Stimulated activated CD4-positive, alpha-beta T cell treated with anti-CD3 and anti-CD28 coated beads, Interleukin-4, amount 100 ng/mL, for 24 hours (primary cell): ENCODE measurements at places on chromosomes 7 and 10.

GRCh38 chr10:73554721-73555120 is 36.4 kb downstream of the USP54 start:
- DNase-seq: no peak

GRCh38 chr7:80443325-80443724 is 68.5 kb downstream of the GNAT3 start:
- no peak for DNase-seq

- DNase-seq: peak; percentile 11
Observed at GRCh38 chr7:100400656-100401055, 27.4 kb downstream of the PILRA start.

GRCh38 chr10:51815723-51816122 is 116.3 kb upstream of the CSTF2T start:
- DNase-seq: no peak

- no peak for DNase-seq
Observed at GRCh38 chr7:24949884-24950283, 30.1 kb downstream of the OSBPL3 start.

DNA sequence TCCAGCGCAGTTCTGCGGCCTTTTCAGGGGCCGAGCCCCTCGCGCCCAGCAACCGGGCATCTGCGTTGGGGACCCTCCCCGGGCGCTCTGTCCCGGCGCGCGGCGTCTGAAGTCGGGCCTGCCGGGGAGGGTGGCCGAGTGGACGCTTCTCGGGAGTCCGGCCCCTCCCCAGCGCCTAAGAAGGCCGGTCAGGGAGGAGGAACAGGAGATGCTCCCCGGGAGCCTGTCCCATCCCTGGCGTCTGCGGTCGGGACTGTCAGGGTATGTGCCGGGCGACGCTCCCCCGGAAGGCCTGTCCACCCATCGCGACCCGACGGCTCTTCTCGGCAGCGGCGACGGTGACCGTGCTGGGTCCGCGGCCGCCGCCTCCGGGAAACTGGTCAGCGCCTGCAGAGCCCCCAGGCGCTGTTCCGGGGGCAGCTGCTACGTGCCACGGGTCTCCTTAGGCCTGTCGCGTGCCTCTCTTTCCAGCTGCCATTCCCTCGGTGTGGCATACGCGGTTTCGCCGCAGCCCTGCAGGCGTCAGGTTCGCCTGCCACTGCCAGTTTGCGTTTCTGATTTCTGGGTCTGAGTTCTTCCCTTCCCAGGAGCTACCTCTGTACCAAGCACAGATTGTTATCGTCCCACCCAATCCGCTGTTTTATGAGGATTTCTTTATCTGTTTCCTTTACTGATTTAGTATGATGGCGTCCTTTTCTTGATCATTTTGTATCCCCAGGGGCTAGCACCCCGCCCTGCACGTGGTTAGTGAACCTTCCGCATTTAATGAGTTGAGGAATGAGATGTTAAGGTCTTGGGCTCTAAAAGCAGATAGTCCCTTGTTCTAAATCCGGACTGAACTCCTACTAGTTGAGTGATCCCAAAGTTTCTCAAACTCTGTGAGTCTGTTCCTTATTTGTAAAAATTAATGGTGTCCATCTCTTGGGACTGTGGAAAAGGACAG is 782 bp downstream of the IFIT5 start:
- peak; percentile 39 for DNase-seq

DNA sequence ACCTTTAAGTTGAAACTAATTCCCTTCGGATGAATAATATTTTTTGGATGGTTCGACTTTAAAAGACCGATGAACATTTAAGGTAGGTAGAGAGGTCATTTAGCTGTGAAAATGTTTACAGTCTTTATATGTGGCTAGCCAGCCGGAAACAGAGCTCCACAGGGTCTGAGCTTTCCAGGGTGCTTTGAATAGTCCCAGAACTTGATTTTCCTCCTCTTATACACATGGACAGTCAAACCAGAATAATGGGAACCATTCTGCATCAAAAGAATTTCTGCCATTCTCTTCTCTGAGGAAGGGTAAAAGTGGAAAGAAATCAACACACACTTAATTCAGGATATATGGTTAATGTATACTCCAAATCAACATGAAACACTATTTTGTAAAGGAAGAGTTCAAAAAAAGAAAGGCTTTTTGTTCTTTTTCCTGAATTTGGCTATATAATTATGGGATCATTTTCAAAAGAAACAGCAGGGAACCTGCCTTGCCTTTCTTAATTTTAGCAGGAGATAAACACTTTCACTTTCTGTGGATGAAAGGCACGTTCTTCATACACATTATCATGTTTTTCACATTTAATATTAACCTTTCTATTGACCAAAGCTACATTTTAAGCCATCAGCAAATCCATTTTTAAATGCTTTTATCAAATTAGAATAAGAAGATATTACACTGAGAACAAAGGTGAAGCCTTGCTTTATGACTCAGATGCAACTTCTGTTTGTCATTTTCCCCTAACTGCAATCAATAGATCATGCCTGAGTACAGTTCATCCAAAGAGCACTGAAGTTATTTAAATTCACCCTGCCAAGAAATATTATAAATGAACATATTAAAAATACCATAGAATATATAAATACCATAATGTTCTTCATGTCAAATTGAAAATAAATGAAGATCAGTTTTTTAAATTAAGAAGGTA is 307.3 kb downstream of the THSD7A start:
- no peak for DNase-seq

GRCh38 chr10:11901833-11902475 is 78.8 kb downstream of the PROSER2 start:
- no peak for DNase-seq

GRCh38 chr7:99072126-99072525 is 71.8 kb downstream of the SMURF1 start:
- DNase-seq: no peak

GRCh38 chr7:94182066-94182465 is 177.9 kb upstream of the BET1 start:
- no peak for DNase-seq

- no peak for DNase-seq
Observed at GRCh38 chr7:149238051-149238450, 1.4 kb upstream of the ZNF212 start.

DNA sequence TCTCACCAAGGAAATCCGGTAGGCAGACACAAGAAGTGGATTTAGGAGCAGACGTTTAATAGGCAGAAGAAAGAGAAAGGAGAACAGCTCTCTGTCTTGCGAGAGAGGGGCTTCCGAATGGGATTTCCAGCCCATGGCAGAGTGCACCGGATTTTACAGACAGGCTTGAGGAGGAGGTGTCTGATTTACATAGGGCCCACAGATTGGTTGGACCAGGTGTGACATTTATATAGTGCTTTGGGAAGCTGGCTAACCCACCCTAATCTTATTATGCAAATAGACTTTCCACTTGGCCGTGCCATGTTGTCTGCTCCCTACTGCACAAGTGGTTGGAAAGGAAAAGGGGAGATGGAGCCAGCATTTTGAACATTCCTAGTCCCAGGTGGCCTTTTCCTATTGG is 57.8 kb downstream of the ANKMY2 start:
- DNase-seq: no peak

DNA sequence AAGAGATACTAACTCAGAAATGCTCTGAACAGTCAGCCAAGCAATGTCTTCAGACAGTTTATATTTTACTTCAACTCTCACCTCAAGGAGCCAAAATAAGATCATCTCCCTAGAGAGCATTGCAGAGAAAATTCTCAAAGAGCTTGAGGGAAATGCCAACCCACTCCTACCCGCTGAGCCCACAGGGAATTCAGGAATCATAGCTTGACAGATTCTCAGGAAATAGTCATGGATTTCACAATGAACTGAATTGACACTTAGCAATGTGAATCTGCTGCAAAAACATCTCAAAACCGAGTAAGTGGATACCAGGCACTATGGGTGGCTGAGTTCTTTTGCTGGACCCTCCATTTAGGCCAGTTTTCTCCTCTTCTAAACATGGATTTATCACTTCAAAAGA is 9.8 kb upstream of the PLAC9 start:
- DNase-seq: no peak

GRCh38 chr7:24115661-24116060 is 168.3 kb upstream of the NPY start:
- DNase-seq: no peak

- no peak for DNase-seq
Observed at GRCh38 chr7:38123494-38123893, 54.6 kb upstream of the STARD3NL start.

GRCh38 chr7:7201578-7202374 is 19.4 kb downstream of the C1GALT1 start:
- DNase-seq: peak; percentile 16

GRCh38 chr10:16910793-16911164 is 93.6 kb upstream of the RSU1 start:
- DNase-seq: no peak

DNA sequence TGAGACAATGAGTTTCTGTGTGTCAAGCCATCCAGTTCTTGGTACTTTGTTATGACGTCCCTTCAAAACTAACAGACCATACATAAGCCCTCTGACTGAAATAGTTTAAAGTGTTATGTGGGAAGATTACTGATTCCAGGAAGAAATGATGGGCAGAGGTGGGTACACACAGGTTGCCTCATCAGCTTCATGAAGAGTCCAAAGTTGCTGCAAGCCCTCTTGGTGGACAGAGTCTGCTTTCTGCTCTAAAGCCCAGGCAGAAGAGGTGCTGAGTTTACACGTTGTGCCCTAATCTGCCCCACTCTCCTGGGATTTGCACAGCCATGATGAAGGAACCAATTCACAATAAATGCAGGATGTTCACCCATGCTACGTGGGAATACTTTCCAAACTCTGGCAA is 187.4 kb downstream of the PARD3 start:
- DNase-seq: no peak

- no peak for DNase-seq
Observed at GRCh38 chr10:37289833-37290464, 164.6 kb downstream of the ANKRD30A start.

- peak; percentile 35 for DNase-seq
Observed at GRCh38 chr10:23158370-23158769, 33.7 kb upstream of the PTF1A start.

- no peak for DNase-seq
Observed at GRCh38 chr7:11298220-11298619, 324.5 kb downstream of the PHF14 start.

- DNase-seq: no peak
Observed at GRCh38 chr10:112961609-112962008, 11.6 kb downstream of the TCF7L2 start.

- no peak for DNase-seq
Observed at GRCh38 chr7:30968747-30969603, 5.2 kb downstream of the GHRHR start.

DNA sequence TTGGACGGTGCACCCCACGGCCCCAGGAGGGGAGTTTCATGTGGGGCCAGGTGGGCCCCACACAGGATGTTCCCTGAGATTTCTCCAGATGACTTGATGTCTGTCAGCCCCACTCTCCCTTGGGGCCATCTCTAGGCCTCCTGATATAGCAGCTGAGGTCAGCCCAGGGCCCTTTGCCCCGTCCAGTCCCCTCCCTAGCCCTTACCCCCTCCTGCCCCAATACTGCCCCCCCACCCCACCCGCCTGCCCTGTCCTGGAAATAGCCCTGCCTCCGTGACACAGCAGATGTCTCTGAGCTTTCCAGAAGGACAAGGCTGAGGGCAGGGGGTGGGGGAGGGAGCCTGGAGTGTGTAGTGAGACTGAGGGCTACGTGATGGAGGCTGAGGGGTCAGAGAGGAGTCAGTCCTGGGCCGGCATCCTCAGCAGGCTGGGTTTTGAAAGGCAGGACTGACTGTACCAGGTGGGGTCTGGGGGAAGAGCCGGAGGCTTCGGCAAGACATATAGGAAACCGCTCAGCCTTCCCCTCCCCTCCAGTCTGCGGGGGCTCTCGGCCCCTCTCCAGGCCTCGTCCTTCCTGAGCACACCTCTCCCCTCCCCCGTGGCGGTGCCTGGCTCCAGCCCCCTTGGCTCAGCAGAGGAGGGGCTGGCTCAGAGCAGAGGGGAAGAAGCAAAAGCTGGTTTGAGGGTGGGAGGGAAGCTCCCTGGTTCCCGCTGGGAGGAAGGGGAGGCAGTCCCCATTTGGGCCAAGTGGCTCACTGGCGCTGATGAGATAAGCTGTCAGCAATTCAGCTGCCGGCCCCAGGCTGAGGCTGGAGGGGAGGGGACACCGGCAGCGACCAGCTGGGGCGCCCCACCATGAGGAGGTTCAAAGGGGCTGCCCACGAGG is 2.0 kb downstream of the FLNC start:
- no peak for DNase-seq

GRCh38 chr10:123394382-123394781 is 240.2 kb downstream of the BUB3 start:
- no peak for DNase-seq

DNA sequence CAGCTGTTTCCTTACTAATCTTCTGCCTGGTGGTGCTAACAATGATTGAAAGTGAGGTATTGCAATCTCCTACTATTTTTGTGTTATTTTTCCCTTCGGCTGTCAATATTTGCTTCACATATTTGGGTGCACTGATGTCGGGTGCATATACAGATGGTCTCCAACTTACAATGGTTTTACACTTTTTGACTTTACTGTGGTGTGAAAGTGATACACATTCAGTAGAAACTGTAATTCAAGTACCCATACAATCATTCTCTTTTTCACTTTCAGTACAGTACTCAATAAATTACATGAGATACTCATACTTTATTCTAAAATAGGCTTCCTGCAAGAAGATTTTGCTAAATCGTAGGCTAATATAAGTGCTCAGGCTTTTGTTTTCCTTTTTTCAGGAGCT is 73.2 kb downstream of the RNF216 start:
- no peak for DNase-seq

DNA sequence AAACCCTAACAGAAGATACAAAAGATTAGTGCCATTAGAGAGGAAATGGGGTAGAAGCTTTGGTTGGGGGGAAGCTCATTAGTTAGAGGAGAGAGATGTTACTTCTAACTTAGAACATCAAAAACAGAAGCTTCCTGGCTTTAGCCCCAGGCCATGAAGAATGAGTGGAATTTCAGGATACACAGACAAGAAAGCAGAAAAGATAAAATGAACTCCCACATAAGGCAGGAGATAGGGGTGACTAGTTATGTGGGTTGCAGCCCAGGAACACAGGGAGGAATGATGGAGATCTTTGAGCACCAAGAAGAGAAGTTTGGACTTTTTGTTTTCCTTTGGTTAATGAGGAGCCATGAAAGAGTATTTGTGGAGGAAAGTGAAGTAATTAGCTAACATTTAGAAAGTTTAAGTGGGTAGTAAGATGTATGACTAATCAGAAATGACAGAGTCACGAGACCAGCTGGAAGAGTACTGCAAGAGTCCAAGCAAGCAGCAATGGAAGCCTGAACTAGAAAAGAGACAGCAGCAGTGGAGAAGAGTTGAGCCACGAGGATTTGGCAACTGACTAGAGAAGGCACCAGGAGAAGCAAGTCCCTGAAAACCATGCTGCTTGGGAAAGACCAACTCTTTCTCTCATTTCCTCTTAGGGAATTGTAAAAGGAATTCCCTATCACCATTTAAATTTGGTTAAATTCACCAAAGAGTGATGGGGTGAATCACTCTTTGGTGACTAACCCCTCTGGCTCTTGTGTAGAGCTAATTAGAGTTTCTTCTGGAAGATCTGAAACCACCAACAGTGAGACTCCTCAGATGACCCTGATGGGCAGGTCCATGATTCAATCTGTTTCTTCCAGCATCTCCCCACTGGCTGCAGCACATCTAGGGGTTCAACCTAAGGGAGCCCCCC is 131.9 kb downstream of the KCNMA1 start:
- no peak for DNase-seq
